ENCODE measurements at places on chromosomes 3 and 15.

DNA sequence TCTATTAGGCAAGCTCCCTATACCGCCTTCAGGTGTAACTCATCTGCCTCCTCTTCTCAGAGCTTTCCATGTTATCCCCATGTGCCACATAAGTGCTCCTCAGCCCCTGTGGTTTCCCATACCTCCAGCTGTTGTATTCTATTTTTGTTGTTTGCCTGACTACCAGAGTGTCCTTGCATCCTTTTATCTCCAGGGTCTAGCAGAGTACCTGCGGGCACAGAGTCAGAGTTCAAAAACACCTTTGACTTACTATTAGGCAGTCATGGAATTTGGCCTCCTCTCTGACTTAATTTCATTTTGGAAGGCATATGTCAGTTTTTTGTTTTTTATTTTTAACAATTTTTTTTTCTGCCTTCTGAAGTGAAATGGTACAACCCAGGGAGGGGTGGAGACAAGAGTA is 7.1 kb downstream of the GPR87 start:
- DNase-seq = no peak

- DNase-seq = no peak
Measured at GRCh38 chr3:721086-721485, 371.7 kb upstream of the CNTN6 start.

GRCh38 chr3:152345233-152345632 is 76.5 kb downstream of the MBNL1 start:
- DNase-seq = no peak

DNA sequence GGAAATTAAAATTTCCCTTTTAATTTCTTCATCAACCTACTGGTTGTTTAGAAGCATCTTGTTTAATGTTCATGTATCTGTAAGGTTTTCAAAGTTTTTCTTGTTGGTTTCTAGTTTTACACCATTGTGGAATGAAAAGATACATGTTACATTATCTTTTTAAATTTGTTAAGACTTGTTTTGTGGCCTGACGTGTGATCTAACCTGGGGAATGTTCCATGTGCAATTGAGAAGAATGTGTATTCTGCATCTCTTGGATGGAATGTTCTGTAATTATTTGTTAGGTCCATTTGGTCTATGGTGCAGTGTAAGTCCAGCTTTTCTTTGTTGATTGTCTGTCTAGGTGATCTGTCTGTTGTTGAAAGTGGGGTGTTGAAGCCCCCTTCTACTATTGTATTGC is 45.7 kb downstream of the THSD4 start:
- DNase-seq = no peak
